ENCODE measurements at places on chromosomes 2 and 18.

DNA sequence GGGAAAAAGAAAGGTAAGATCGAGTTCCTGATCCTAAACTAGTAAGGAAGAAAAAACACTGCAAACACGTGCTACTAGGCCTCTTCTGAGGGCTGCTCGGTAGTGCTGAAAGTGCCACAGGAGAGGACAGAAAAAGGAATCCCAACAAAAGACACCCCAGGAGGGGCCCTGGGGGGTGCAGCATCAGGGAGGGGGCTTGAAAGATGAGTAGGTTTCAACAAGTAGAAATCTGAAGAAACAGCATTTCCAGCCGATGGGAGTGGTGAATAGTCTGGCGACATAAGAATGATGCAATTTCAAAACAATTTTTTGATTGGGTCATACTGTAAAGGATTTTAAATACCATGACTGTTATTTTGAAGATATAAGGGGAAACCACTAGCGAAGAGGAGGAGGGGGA lies 98.6 kb downstream of the NOL10 start:
- no peak for DNase-seq

DNA sequence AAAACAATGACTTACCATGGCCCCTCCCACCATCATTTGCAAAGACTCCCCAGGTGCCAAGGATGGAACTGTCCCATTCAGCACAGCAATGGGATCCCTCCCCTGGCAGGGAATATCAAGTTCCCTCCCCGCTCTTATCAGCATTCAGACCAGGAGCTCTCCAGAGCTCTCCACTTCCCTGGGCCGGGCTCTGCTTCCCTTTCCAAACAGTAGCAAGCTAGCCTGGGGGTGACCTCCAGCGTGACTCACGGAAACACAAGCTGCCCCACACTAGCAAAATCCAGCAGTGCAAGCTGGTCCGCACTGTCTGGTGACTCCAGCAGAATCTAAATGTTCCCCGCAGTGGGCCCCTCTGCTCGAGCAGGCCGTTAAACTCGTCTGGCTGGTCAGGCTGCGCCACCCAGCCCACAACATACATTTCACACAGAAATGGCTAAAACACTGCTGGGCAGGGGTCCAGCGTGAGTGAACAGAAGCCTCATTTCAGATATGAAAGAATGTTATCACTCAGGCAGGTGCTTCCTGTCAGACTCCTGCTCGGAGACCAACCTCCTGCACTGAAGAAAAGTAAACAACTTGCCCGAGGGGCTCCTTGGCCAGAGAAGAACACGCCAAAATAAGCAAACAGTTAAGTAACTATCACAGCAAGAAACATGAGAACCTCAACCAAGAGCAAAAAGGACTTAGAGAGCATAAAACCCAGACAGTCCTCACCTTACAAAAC lies 33.9 kb downstream of the STAT1 start:
- no peak for DNase-seq

GRCh38 chr2:6470518-6470917 lies 395.2 kb downstream of the CMPK2 start:
- DNase-seq: no peak

- DNase-seq: no peak
Measured at GRCh38 chr2:237591141-237591881, 777 bp upstream of the RAB17 start.

DNA sequence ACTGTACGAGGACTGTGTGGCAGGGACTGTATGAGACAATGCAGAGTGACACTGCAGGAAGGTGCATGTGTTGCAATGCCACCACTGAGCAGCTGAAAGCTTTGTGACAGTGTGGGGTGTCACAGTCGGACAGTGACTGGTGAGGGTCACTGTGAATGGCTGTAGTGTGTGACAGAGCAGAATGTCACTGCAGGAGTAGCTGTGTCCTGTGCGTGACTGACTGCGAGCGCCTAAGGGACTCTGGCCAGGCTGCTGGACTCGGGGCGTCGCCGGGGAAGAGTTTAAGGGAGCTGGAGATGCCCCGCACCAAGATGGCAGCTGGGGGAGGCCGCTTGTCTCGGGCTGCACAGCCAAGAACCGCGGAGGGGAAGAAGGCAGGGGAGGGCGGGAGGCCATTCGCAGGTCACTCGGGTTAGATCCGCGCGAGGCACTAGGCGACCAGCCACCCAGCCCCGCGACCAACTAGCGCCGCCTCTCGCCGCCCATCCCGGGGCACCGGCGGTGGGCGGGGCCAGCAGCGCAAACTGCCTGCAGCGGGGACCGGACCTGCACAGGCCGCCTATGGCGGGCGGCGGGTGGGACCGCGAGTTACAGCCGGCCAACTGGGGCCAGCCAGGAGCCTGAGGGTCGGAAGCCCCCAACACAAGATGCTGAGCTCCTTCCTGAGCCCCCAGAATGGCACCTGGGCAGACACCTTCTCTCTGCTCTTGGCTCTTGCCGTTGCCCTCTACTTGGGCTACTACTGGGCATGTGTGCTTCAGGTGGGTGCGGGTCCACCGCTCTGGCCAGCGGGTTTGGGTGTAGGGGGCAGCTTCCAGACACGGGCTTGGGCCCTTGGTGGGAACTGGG lies at the start of gene ABHD1:
ABHD1 (plus strand) TSS at position 514 of the 849 bp plus-strand sequence; CDS start at position 648, 134 bp downstream.
- peak; percentile 63 for DNase-seq
